Sciatic nerve (tissue), 2 donors: ENCODE measurements at places on chromosomes 1 and 21. TPM values are rescaled to one million over a fixed set of nuclear protein-coding genes. Genes with fewer than 3 reads are reported as not detected.

- no peak for DNase-seq
These were observed 38.5 kb downstream of the RGS4 start for GRCh38 chr1:163107655-163108054.

NOS1AP gene
- total RNA-seq: 9.1 TPM

GRCh38 chr1:111803951-111804350, 48.2 kb downstream of the DDX20 start:
- no peak for DNase-seq

DNA sequence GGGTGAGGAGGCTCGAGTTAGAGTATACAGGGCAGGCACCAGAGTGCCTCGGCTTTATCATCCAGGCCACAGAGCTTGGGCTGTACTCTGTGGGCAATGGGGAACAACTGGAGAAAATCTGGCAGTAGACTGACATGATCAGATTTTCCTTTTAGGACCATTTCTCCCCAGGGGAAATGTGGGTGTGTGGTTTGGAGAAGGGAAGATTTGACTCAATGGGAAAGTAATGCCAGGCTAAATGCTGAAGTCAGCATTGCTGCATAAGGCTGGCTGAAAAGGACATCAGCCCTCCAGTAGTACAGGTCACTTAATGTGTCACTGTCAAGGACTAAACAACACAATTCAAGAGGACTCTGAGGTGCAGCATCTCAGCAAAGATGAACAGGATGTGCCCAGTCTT, 5.0 kb downstream of the FYB2 start:
- no peak for DNase-seq

EPHA2 gene
- 31.3 TPM for total RNA-seq

DNA sequence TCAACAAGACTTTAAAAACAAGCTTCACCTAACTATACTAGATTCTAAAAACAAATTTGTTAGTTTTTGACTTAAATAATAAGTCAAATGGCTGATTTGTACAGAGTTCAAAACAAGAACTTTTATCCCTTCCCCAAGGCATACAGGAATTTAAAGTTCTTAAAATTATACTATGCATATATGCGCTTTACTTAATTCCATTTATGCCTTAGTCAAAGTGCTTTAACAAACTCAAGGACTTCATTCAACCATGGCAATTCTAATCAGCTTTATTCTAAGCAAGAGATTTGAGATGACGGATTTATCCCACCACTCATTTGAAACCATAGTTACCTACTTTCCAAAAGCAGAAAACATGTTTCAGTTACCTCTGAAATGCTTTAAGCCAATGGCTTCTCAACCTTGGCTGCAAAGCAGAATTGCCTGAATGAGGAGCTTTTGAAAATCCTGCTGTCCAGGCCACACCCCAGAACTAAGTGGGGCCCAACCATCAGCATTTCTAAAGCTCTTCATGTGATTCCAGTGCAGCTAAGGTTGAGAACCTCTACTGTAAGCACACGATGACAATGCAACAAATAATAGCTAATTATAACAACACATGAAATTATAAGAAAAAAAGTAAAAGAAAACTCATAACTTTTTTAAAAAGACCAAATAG, 44.6 kb downstream of the TTLL7 start:
- DNase-seq: no peak
